ENCODE measurements at places on chromosomes 11 and 22.

DNA sequence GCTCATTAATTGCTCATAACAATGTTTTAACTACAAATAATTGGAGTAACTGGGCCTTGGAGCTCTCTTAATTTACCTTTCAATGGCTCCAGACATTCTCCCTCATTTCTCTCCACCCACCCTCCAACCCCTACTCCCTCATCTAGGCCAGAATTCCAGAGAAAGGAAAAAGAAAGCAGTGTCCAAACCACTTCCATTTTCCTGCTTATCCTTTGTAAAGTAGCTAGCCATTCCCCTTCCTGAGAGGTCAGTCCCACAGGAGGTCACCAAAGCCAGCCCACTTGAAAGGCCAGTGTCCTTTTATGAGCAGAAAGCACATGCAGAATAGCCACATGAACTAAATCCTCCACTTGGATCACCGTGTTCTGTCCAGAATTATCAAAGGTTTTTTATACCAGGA lies 404.8 kb upstream of the FAT3 start:
- no peak for DNase-seq

DNA sequence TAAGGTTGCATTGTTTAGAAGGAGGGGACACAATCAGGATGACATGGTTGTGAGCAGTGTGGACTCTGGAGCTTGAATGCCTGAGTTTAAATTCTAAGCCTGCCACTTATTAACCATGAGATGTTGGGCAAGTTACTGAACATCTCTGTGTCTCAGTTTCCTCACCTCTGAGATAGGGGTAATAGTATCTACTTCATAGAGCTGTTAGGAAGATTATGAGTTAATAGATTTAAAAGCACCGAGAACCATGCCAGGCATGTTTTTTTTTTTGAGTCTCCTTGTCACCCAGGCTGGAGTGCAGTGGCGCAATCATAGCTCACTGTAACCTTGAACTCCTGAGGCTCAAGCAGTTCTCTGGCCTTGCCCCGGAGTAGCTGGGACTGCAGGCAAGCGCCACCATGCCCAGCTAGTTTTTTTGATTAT lies 33.3 kb downstream of the ST14 start:
- DNase-seq = no peak

DNA sequence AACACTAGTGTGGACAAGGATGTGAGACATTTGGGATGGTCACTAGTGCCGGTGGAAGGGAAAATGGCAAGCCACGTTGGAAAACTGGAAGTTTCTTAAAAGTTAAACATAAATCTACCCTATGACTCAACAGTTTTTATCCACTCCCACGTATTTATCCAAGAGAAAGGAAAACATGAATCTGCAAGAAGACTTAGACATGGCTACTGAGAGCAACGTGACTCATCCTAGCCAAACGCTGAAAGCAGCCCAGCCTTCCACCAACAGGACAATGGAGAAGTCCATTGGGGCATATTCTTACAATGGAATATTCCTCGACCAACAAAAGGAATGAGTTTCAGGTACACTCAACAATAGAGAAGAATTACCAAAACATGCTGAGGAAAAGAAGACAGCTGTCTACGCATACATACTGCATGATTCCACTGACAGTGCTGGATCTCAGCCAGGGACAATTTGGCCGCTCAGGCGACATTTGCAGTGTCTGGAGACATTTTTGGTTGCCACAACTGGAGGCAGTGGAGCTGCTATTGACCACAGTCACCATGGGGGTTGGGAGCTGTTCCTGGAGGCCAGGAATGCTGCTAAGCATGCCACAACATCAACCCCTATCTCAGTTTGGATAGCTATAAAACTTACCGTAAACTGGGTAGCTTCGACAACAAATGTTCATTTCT lies 21.2 kb downstream of the SYT13 start:
- no peak for DNase-seq

- DNase-seq = no peak
Measured at GRCh38 chr11:129720994-129721393, 94.7 kb upstream of the TMEM45B start.

DNA sequence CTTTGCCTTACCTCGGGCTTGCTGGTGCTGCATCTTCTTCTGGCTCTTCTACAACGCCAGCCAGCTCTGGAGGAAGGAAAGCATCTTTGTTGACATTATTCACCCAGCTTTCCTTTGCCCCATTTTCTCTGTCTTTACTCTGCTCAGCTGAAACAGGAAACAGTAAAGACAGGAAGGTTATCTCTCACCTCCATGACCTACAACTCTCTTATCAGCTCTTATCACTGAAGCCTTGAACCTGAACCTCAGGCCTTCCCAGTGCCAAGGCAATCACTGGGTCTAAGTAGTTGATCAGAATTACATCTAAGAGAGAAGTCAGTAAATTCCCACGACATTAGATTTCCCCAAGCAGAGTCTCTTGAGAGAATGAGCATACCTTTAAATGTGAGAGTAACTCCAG lies 59.6 kb upstream of the CCDC89 start:
- no peak for DNase-seq

DNA sequence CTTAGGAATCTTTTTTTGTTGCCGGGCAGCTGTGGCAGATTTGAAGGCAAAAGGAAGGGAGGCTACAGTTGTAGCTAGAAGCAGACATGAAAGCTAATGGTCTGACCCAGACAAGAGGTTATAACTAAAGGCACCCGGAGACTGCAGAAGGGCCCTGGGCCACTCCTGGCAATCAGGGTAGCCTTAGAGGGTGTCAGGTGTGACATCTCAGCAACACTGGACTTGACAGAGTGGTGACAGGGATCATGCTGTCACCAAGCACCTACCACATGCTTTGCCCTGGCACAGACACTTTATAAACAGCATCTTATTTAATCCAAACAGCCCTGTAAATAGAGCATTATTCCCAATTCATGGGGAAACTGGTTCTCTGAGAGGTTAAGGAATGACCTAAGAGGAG lies 25.7 kb downstream of the TUB start:
- DNase-seq = no peak

- no peak for DNase-seq
Measured at GRCh38 chr22:41517172-41518047, 26.9 kb downstream of the POLR3H start.

DNA sequence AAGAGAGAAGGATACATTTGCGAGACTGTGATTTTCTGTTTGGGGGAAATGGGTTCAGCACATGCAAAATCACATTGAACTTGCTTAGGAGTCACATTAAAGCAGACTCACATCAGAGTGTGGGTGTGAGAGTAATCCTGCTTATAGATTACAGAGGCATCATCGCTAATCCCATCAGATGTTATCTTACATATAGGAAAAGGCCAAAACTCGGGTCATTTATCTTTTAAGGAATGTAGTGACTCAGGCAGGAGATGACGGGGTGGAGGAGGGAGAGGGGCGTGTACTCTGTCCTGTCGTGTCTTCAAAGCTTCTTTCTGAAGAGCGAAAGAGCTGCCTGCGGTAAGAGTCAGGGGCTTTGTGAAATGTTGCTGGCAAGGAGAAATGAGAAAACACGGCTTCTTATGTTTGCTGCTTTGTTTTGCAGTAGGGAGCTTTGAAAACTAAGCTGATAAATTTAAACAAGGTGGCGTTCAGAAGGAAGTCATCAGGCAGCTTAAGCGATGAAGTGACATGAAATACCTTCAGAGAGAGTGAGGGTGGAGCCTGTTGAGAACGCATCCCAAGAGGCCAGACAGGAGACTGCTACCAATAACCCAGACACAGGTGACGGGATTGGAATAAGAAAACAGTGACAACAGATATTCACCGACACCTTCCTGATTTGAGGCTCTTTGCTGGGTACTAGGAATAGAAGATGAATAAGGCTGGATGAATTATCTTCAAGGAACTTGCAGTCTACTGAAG lies 2.2 kb upstream of the C11orf16 start:
- DNase-seq = no peak

- DNase-seq = no peak
Measured at GRCh38 chr11:108003623-108004022, 5.1 kb upstream of the CUL5 start.

- no peak for DNase-seq
Measured at GRCh38 chr11:78268591-78269410, 80.1 kb downstream of the USP35 start.

- no peak for DNase-seq
Measured at GRCh38 chr11:706957-707816, 1.2 kb downstream of the EPS8L2 start.

DNA sequence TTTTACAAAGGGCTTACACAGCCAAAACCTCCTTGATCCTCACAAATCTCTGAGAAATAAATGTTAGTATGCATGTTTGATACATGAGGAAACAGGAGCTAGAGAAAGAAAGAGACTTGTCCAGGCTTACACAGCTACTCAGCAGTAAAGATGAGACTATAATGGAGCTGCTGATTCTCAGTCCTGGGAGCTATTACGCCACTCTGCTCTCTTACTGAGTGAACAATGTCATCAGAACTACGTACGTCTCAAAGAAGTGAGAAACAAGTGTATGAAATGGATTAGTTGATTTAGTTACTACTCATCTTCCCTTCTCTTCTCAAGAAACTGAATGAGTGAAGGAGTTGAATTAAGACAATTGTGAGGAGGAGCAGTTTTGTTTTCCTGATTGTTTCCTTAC lies 12.3 kb downstream of the MS4A6E start:
- no peak for DNase-seq

- DNase-seq = no peak
Measured at GRCh38 chr22:41367039-41367679, 14.6 kb upstream of the TEF start.

DNA sequence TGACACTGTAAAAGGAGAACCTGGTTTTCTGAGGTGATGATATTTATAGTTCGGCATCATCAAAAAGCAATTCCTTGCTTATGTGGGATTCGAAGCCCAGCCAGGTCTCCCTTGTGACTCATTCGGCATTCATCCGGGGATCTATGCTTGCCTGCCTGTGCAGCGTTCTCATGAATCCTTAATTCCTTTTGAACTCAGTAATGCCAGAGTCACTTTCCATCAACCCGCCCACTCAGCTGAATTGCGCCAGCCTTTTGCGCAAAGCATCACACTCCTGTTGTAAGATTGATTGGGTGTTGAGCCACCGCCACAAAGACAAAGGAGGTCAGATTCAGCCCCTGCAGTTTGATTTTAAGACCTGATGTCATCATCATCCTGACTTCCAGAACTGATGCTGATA lies 128.6 kb downstream of the SLC17A6 start:
- DNase-seq = no peak

GRCh38 chr11:130020323-130020722 lies 17.7 kb upstream of the PRDM10 start:
- DNase-seq = no peak

- no peak for DNase-seq
Measured at GRCh38 chr22:17842386-17842785, 68.1 kb upstream of the BID start.

GRCh38 chr22:39943953-39944872 lies 16.0 kb upstream of the TMA7B start:
- no peak for DNase-seq

- DNase-seq = no peak
Measured at GRCh38 chr22:48047722-48048500, 1285.5 kb downstream of the TBC1D22A start.

- no peak for DNase-seq
Measured at GRCh38 chr11:31598454-31598853, 88.9 kb downstream of the ELP4 start.
